Stimulated activated CD8-positive, alpha-beta memory T cell treated with anti-CD3 and anti-CD28 coated beads, Interleukin-12 subunit alpha, Interleukin-12 subunit beta, amount 100 ng/mL, for 1 hour (primary cell): ENCODE measurements at places on chromosomes 7 and 10.

DNA sequence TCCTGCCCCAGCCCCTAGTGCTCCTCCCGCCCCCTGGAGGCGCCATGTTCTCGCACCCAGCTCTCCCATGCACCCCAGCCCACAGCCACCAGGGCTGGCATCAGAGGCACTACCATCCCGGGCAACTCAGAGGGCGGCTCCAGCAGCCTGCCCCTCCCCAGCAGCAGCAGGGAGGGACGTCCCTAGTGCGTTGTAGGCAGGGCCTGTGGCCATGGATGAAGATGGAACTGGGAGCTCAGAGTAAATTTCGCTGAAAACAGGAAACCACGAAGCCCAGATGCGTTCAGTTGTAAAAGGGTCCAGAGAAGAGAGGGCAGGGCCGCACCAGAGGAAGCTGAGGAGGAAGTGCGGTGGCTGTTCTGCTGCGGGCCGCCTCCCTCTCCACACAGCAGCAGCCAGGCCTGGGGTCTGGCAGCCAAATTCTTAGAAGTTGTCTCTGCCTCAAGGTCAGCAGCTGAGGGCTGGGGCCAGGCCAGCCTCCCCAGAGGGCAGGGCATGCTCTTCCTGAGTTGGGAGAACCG lies 24.6 kb downstream of the VSIR start:
- DNase-seq, result peak; percentile 44

- no peak for DNase-seq
Measured at GRCh38 chr10:131211146-131211545, 100.4 kb downstream of the TCERG1L start.

DNA sequence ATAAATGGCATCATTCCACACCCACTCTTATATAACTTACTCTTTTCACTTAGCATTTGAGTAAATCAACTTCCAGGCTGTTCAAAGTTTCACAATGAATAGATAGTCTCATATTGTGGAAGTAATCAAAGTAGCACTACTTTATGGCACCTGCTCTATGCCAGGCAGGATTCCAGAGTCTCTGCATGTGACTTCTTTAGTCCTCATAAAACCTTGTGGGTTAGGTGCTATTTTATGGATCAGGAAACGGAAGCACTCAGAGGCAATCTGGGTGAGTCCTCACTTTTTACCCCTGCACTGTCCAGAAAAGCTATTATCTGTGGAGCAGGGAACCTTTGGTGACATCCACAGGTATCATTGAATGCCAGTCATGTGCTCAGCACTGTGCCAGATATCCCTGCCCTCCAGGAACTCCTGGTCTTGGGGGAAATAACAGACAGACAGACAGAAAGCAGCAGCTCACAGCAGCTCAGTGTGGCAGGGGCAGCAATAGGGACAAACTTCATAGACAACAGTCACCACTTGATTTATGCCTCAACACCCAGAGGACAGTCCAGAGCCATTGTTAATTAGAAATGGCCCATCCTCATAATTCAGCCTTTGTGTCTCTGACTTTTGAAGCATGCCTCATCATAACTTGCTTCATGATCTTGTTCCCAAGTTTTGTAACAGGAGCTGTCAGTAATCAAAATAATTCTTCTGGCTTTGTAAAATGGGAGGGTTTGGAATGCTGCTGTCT lies 160.6 kb downstream of the SEC23IP start:
- no peak for DNase-seq

- DNase-seq, result no peak
Measured at GRCh38 chr10:106643473-106643872, 521.0 kb downstream of the SORCS1 start.

DNA sequence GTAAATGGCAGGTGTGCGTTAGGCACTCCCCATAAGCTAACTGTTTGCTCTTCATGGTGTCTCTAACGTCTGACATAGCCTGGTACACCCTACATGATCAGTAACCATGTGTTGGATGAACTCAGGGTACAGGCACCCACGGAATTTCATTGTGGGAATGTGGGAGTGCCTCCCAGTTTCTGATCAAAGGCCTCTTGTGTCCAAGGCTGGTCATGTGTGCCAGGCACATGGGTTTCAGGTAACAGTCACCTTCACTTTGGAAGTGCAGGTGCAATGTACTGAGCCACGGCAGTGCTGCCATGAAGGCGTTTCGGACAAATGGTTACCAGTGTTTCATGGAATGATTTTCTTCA lies 298.3 kb downstream of the DNAJB6 start:
- DNase-seq, result no peak

DNA sequence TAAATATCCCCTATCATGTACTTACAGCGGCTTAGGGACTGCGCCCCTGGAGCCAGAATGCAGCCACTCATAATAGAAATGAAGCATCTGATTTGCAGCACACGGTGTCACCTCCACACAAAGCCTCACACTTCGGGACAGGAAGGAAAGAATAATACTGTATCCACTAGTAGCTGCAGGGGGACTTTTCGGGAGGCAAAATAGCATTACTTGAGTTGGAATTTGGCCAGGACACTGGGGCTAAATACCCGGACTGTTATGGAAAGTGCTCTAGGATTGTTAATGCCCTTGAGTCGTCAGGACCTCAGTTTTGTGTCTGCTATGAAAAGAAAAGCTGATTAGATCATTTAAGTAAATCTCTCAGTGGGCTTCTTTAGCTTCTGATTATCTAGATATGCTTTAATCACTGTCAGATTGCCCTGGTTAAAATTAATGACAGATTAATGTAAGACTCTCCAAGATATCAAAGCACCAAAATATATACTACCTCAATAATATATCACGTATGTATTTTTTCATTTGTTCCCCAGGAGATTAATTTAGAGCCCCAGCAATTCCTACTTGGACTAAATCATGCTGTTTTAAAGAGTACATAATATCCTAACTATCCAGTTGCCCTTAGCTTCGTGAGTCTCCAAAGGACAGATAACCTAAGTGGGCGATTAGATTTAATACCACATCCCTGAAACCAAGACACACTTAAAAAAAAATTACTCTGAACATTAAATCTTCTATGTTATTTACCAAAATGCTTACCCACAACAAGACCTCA lies 173.0 kb upstream of the NEBL start:
- DNase-seq, result no peak

DNA sequence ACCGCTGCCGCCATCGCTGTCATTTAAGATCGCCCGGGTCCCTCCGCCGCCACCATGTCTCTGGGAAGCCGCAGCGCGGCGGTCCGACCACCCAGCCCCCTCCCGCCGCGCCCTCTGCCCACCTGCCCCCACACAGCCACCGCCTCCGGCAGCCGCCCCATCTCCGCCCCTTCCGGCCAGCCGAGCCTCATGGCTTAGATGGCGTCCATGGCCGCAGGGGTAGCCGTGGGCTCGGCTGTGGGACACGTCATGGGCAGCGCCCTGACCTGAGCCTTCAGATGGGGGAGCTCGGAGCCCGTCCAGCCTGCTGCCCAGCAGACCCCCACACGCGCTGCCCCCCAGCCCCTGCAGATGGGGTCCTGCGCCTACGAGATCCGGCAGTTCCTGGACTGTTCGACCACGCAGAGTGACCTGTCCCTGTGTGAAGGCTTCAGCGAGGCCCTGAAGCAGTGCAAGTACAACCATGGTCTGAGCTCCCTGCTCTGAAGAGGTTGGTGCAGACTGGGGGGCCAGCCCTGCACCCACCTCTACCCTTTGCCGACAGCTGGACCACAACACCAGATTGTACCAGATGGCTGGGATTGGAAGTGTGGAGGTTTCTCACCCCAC lies 38.0 kb upstream of the TARP start:
- no peak for DNase-seq

- DNase-seq, result no peak
Measured at GRCh38 chr7:92158660-92159575, 20.0 kb downstream of the LRRD1 start.

DNA sequence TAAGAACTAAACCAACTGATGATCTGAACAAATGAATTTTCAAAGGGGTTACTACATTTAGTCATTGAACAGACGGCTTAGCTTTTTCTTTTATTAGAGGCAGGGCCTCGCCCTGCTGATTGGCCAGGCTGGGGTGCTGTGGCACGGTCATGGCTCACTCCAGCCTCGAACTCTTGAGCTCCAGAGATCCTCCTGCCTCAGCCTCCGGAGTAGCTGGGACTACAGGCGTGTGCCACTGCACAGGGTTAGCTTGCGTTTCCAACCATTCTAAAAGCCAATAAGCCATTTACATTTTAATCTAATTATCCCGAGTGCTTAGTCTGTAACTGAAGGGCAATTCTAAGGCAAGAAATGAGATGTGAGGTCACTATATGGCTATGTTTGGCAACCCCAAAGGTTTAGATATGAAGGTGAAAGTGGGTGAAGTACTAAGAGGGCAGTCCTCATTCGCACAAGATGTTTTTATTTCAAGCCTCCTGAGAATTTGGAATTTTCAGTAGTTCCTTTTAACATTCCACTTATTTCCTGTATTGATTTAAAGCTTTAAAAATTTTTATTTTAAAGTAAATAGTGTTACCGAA lies 1.6 kb upstream of the CDK13 start:
- DNase-seq, result no peak

- DNase-seq, result no peak
Measured at GRCh38 chr7:151017370-151017952, 6.8 kb downstream of the ATG9B start.

GRCh38 chr10:27838361-27838760 lies 92.7 kb upstream of the MKX start:
- DNase-seq, result no peak

DNA sequence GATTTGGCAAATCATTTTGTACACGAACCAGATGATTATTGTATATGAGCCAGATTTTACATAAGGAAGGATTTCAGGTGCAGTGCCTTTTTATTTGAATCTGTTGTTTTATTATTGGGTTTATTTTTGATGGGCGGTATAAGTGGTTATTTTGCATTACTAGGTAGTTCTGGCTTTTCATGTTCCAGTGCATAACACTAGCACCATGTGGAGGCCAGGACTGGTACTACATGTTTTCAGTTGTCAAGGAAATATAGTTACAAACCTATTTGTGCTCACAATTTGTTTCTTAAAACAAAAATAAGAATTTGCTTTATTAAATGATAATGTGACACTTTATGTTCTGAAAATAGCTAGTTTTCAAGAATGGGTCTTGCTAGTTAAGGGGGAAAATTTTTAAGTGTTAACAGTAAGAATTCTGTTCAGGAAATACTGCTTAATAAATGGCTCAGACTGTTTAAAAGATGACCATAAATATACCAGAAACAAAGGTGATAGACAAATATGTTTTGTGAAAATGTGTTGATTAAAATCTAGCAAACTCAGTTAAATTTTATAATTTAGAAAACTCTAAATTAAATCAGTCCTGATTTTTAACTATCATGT lies 7.1 kb upstream of the SEMA3E start:
- no peak for DNase-seq

DNA sequence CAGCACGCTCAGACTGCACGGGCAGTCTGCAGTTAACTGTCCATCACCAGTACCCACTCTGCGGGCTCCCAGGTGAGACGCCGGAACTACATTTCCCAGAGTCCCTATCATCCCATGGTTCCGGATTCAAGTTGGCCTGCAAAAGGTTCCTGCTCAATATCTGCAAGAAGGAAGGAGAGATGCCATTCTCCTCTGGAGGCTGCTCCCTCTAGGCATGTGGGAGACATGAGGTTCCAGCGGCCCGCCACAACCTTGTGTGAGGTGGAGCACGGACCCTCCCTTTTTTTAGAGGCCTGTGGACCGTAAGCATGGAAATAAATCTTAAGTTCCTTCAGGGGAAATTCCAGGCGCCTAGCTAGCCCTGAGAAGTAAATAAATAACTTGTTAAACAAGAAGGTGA lies 29.7 kb downstream of the NUP42 start:
- no peak for DNase-seq

DNA sequence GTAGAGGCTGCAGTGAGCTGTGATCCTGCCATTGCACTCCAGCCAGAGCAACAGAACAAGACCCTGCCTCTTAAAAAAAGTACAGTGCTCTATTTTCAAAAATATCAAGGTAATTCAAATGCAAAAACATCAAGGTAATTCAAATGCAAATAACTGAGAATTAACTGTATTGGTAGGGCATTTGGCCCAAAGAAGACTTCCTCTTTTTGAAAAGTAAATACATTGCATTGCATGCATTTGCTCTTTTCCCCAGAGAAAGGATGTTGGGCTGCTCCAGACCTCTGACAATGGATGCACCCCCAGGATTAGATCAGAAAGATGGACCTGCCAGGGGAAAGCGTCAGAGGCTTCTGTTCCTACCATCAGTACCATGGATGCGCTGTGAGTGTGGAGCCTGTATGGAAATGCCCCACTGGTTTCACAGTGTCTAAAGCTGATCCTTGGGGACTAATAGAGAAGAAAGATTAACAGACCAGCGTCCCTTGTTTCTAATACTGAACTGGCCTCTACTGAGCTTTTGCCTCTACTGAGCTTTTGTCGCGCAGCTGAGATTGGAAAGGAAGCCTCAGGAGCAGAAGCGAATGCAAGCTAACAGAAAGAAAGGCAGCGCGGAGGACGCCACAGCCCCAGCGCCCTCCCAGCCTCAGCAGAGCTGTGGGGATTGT lies 93.5 kb upstream of the LYZL2 start:
- no peak for DNase-seq

DNA sequence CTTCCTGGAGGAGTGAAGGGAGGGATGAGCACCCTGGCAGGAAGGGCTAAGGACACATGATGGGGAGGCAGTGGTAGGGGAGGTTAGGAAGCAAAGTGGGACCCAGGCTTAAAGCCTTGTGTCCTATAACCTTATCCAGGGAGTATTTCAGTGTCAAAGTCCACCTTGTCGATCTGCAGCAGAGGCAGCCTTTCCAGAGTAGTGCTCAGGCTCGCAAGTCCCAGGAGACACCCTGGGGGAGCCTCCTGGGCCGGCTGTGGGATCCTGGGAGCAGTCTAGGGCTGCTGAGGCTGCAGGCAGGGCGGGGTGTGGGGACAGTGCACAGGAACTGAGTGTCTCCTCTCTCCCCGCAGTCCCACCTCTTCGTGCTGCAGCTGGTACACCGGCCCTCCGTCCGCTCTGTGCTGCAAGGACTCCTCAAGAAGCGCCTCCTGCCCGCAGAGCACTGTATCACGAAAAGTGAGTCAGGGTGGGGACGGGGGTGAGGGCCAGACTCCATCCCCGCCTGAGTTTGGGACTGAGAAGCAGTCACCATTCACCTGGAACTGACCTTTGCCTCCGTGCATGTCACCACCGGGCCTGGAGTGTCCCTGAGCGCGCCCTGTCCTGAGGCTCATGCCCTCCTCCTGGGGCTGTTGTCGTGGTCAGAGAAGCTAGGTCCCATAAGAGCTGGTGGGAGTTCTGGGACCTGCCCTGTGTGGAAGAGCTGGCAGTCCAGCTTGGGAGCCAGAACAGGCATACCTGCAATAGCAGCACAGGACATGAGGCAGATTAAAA lies 45.3 kb upstream of the PPIF start:
- DNase-seq, result no peak

DNA sequence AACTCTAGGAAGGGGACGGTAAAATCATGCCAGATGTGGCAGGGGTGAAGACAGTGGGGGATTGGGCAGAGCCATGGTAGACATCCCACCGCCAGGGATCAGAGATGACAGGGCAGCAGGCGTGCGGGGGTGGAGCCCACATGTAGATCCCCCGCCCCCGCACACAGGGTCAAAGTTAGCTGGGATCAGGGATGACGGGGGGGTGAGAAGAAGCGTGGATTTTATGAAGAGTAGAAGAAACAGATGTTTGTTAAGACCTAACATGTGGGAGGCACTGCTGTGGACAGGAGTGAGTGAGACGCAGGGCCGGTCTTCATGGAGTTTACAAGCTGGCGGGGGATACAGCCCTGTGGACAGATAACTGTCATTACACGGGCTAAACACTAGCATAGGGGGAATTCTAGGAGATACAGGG lies 154.0 kb upstream of the KLF14 start:
- no peak for DNase-seq
